ENCODE measurements at places on chromosomes 16 and 17. TPM values are rescaled to one million over a fixed set of nuclear protein-coding genes. Genes with fewer than 3 reads are reported as not detected.

Gene CACNG5
- 45.1 TPM for total RNA-seq

Gene UBB
- total RNA-seq: 1,286 TPM

Gene SEPHS2
- 43.2 TPM for total RNA-seq

Gene KRTAP4-1
- total RNA-seq: not detected

- no peak for DNase-seq
Observed at GRCh38 chr16:69613378-69614154, 47.8 kb downstream of the NFAT5 start.

DNA sequence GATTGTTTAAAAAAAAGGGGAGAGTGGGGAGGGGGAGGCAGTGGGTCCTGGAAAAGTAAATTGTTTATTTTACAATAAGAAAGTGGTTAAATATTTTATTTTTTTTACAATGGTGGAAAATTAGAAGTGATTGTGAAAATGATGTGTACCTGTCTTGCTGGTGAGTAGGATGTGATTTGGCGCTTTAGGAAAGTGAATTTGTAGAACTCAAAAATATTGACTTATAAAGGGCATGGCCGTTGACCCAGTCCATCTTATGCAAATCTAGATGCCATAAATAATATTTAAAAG is 10.2 kb upstream of the CES1 start:
- DNase-seq: no peak

DNA sequence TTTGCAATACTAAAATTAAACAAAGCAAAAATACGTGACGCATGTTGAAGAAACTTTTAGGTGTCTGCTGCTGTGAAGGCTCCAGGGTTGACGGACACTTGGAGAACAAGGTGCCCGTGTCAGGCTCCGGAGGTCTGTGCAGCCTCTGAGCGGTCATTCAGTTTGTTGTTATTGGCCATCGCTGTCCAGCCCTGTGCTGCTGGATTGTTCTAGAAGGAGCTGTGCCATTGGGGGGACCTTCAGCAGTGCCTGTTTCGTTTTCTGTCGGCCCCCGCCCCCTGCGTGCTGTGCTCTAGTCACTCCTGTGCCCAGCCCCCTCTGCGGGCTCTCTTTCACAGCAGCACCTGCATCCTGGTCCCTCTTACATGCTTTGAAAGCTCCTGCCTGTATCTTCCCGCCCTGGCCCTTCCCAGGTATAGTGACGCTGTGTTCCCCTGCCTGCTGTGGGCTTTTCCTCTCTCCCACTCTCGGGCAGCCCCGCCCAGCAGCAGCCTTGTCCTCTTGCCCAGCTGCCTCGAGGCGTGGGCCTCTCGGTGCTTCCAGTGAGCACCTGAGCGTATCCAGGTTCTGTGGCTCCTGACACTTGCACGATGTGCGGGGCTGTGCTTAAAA is 50.7 kb downstream of the RNF213 start:
- DNase-seq: no peak

DNA sequence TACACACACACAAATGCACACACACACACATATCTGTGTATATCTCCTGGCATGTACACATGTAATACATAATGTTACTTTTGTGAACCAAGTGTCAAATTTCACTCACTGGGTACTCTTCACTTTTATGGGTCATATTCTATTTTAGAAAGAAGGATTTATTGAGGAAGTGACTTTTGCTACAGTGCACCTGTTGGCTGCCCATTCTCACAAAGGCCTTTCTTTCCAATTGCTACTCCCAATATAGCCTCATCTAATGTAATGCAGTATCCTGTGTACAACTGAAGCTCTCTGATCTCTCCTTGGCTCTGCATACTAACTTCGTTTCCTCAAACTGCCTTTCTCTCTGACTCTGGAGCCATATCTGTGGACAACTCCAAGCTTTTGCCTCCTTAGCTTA is 107.5 kb downstream of the ABCA8 start:
- DNase-seq: no peak
